ENCODE measurements at places on chromosomes 4 and X. TPM values are rescaled to one million over a fixed set of nuclear protein-coding genes. Genes with fewer than 3 reads are reported as not detected.

- DNase-seq = no peak
Measured at GRCh38 chr4:6349896-6350603, 80.4 kb downstream of the WFS1 start.

DNA sequence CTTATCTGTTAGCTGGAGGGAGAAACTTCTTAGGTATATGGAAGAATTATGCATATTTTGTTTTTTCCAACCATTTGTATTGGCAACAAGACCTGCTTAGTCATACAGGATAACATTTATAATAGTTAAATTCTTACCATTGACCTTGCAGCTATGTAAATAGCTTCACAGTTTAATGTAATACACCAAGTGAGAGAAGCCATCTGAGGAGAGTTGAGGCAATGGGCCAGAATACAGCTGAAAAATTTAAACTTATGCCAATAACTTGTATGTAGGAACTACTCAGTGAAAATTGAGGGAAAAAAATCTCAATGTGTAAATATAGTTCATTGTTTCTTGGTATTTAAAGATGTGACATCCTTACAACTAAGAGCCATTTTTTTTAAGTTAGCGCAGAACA, 273.5 kb downstream of the DACH2 start:
- no peak for DNase-seq

DNA sequence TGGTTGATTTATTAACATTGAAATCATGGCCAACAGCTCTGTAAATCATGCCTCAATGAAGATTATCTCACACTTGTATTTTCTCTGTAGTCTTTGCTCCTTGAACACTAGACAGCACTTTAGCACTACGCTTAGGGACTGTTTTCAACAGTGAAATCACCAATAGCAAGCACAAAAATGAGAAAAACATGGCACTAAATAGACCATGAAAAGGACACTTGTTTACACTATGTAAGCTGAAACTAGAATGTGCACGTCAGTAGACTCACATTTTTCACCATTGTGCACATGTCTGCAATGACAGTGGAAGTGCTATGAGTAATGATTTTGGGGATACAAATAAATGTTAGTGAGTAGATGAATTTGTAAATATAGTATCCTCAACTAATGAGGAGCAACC, 3.1 kb downstream of the BMP2K start:
- DNase-seq = no peak

GRCh38 chr4:24160358-24160757, 270.5 kb upstream of the PPARGC1A start:
- no peak for DNase-seq

DNA sequence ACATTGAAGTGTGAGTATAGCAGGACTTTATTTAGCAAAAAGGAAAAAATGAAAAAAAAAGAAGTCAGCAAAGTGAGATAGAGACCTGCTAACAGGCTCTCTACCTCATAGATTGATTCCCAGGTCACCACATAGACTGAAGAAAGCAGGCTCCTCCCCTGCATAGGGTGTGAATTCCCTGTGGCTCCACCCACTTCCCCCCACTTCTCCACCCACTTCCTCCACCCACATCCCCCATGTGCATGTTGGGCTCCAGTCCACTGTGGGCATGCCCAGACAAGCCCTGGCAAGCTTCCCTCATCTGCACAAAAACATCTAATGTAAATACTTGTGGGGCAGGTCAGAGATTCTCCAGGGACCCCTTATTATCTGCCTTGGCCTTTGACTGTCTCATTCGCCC, 97.8 kb downstream of the TMEM47 start:
- no peak for DNase-seq

DNA sequence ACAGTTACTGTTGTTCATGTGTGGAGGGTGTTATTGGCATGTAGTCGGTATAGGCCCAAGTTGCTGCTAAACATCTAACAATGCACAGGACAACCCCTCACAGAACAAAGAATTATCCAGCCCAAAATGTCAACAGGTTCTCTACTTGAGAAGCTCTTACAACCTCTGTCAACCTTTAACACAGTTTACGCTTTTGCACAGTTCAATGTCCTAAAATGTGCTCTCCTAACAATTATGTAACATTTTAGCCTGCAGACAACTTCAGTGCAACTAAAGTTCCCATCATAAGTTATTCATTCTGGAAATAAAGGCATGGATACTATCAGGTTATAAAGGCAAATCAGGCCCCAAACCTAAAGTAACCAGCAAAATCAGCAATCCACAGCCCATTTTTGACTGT, 66.2 kb downstream of the ASB9 start:
- no peak for DNase-seq

DNA sequence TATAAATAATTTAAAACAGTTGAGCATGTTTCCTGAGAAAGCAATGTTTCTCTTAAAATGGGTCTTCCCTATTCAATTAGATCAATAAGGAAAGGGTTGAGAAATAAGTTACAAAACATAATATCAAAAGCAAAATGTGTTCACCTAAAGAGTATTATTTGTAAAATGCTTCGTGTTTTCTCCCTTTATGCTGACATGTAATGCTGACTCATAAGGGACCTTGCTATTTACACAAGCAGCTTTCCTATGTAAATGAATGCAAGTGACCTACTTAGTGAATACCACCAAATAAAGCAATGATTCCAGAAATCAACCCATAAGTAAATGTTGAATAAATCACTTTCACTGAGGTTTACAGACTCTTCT, 91.5 kb downstream of the ELOVL6 start:
- DNase-seq = no peak

DNA sequence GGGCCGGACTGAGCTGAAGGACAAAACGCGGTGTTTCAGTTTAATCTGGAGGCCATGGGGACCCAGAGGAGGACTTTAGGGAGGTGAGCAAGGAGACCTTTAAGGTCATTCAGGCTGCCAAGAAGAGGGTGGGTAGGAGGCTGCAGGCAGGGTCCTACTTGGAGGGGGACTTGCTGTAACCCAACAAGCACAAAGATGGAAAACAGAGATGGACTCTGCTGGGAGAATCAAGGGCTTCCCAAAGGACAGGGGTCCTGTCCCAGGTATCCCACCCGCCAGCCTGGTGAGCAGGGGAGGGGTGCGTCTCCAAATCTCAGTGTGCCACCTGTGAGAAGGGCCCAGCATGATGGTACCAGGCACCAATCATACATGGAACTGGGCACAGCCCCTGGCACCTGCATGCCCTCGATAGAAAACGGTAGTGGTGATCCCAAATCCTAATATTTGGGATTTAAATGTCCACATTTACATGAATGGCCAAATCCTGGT, 3.9 kb upstream of the HAUS3 start:
- DNase-seq = no peak

GRCh38 chr4:56907489-56908205, at the start of gene REST:
Gene REST (plus strand): TSS chr4:56907900. CDS start chr4:56910639, 2,739 bp downstream.
- DNase-seq = peak; percentile 74

DNA sequence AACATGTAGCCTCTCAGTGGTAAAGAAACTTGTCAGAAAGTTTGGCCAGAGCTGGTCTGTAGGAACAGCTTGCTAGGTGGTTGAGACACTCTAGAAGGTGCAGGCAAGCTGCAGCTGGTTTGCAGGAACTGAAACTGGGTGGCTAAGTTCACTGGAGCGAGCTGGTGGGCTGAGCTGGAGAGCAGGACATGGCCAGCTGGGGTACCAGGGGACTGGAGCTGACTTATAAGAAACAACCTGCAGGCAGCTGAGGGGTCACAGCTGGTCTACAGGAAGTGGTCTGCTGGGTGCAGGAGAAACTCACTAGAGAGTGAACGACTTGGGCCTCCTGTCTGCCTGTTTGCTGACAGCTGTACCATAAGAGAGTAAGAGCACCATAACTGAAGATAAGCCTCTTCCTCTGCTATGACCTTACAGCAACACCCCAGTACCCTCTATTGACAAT, 157.1 kb upstream of the LNX1 start:
- no peak for DNase-seq

DNA sequence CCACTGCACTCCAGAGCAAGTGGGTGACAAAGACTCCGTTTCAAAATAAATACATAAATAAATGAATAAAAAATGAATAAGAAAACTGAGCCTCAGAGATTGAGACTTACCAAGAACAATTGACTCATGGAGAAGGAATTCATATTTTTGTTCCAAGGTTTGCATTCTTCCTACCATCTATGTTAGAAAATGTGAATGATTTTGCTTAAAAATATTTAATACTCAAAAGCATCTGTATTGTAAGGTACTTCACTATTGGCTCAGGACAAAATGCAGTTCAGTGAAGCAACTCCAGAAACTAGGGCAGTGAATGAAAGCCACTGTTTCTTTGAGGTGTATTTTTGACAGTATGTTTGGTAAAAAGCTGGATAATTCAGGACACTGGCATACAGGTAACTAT, 54.1 kb downstream of the XAGE2 start:
- DNase-seq = no peak

PIGA gene
- 3.8 TPM for total RNA-seq

PDGFRA gene
- total RNA-seq = 24.8 TPM

NUDT11 gene
- 0.14 TPM for total RNA-seq

F8A2 gene
- total RNA-seq = not detected

ZMAT1 gene
- 5.6 TPM for total RNA-seq

SLITRK4 gene
- 0.30 TPM for total RNA-seq

RTL5 gene
- total RNA-seq = 2.6 TPM

TMPRSS11F gene
- total RNA-seq = not detected

MAGEB10 gene
- not detected for total RNA-seq

SPIN2A gene
- 0.22 TPM for total RNA-seq
